ENCODE measurements at places on chromosomes 12 and 14. TPM values are rescaled to one million over a fixed set of nuclear protein-coding genes. Genes with fewer than 3 reads are reported as not detected.

DNA sequence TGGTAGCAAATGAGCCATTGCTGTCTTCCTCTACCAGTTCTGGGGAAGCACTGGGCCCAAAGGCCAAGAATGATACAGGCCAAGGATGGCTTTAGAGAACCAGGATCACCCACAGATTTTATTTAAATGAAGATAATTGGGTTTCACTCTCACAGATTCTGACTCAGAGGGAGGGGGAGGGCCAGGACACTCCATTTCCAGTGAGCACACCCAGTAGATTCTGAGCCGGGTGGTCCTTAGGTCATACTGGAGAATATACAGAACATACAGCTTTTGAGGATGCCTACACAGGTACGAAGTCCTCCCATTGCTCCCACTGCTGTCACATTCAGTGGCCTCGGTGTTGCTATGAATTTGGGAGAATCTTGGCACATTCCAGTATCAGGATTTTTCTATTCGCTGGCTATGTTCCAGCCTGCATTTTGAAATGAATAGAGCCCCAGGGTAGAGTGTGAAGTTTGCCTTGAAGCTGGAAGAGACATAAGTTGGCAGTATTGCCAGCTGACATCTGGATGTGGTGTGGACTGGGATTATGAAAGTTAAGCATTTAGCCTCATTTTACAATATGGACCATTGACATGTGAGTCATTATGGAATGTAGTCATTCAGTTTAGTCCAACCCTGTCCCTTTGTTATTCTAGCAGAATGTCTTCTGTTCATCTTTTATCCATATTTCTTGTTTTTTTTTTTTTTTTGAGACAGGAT, 45.8 kb upstream of the POC1B start:
- DNase-seq, result peak; percentile 34

DNA sequence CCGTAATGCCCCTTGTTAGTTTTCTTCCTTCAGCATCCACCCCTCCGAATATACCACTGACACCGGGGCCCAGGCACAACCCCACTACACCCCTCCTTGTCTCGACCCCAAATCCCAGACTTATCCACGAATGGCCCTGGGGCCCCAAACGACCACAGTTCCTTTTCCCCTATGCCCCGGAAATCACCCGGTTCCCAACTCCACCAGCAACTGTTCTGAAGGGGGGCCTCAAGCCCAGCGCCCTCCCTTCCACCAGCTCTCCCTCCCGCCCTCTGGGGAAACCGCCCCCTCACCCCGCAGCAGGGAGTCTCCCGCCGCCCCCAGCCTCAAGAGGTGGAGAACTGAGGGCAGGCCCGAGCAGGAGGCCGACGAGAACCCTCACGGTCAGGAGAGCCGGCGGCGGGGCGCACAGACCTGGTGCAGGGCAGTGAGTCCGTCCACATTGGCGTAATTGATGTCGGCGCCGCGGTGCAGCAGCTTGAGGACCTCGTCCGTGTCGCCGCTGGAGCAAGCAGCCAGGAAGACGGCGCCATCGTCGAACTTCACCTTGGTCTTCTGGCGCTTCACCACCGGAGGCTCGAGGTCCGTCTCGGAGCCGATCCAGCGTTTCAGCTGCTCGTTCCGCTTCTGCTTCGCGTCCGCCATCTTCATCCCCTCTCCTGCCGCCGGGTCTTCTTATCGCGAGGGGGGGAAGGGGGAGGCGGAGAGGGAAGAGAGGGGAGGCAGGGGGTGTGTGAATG, 446 bp downstream of the PPP1R12A start:
- DNase-seq, result peak; percentile 83

- no peak for DNase-seq
Observed at GRCh38 chr14:101253948-101254347, 307.3 kb upstream of the DIO3 start.

DNA sequence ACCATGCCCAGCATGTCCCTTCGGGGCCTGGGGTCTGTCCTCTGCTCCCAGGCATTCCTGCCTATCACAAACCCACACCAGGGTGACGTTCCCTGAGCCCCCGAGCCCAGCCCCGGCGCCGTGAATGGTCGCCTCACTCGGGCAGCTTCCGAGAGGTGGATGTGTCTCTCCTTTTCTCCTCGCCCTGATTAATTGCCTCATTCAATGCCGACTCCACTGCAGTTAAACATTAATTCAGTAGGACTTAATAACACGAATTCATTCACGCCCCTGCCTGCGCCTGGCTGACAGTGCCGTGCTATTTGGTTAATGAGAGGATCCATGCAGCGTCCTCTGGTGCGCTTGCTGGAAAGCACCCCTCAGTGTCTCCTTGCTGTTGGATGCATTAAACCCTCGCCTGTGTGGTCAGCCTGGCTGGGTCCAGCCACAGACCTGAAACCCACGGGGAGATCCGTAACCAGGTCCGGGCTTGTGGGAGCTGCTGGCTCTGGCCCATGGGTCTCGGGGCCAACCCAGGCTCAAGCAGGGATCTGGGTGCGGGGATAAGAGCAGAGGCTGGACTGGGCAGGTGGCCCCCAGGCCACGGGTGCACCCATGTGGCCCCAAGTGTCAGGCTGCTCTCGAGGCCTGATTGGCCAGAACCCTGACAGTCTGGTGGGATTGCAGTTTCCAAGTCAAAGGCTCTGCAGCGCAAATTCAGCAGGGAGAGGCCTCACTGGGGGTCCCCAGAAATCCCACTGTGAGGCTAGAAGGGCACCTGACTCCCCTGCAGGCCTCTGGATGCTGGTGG, 55.4 kb downstream of the FBRSL1 start:
- DNase-seq, result no peak

DNA sequence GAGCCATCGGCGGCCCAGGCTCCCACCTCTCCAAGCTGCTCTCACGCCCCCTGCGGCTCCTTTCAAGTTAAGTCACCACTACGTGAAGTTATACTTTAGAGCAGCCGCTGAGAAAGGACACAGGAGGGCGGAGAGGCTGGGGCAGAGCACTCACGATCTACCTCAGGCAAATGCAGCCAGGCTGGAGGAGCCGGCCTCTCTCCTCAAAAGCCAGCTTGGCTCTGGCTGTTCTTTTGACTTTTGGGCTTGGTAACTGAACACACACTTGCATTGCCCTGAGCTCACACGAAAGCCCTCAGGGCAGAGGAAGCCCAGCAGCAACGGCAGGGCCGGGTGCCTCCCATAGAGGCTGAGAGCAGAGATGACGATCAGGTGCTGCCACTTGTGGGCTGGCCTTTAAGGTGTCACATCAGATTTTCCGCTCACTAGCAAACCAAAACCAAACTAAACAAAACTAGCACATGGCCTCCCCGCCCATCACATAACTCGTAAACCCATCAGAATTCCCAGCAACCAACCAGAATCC, 75.2 kb downstream of the PITPNM2 start:
- peak; percentile 59 for DNase-seq

DNA sequence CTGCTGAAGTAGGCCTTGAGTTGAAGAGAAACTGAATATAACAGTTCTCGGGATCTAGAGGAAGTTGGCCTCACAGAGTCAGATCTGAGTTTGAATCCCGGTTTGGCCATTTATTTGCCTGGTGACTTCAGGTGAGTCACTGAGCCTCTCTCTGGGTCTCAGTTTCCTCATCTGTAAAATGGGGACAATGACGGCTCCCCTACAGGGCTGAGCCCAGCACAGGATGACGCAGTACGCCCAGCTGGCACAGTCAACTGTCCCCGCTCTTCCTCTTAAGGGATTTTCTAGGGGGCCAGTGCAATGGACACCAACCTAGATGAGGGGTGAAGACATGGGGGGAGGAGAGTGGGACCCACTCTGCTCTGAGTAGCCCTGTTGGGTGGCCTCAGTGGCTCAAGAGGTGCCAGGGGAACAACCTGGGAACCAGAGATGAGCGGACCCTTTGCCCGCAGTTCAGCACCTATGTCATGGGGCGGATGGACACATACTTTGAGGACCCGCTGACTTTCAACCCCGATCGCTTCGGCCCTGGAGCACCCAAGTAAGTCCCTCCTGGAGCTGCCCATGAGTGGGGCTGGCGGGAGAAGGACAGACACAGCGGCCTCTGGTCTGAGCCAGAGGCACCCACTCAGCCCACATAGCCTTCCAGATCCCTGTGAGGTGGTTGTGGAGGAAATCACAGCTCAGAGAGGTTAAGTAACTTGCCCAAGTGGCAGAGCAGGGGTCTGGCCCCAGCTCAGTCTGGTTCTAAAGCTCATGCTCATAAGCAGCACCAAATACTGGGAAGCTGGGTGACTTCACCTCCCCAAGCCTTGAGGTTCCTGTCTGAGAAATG, 41.1 kb downstream of the CYP46A1 start:
- DNase-seq, result no peak

- DNase-seq, result no peak
Observed at GRCh38 chr14:99264691-99265450, 7.1 kb downstream of the BCL11B start.

DNA sequence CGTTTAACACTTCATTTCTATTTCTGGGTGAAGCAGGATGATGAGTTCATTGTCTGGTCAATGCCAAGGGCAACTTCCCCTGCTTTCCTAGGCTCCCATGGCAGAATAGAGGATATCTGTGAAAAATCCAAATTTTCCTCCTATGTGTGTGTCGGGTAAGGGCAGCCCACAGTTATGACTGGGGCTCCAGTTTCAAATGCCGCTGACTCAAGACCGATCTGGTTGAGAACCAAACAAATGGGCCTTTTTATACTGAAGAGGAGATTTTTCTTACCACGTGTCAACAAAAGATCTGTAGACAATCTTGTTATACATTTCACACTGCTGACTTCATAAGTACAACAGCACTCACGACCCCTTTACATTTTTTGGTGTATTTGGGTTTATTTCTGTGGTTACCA, 120.8 kb downstream of the CHST11 start:
- DNase-seq, result no peak

DNA sequence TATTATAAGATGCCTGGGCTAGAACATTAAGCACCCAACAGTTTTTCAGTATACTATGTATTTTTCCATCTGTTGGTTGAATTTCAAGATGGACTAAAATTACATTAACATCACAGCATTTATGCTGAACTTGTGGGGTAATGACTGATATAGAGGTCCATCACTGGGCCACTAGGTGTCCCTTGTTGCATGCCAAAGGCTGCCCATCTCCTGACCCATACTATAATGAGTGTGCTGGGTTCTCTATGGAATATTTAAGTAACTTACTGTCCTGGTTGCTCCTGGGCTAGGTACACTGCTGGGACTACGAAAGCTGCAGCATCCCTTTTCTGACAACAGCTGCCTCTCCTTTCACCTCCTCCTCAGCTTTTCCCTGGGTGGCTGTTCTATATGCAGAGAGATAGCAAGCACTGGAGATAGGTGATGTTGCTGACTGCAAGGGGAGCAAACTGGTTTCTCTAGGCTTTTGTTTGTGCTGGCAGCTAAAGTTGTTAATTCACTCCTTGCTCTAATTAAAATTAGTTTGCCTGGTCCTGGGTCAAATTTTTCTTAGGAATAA, 138.6 kb upstream of the TRHDE start:
- DNase-seq, result no peak

Gene KCNA5
- 3.7 TPM for total RNA-seq

Gene MMP14
- total RNA-seq, result 162 TPM

Gene NDRG2
- total RNA-seq, result 50.6 TPM

Gene NEUROD4
- not detected for total RNA-seq

Gene PLBD1
- 21.2 TPM for total RNA-seq

Gene CPNE6
- not detected for total RNA-seq

Gene TDRD9
- total RNA-seq, result 2.3 TPM

Measured in lung (tissue), 17 donors.